NCI-H510A treated with DMSO at 0.1 percent for 48 hours (cell line): ENCODE measurements at places on chromosomes 6 and 20.

- DNase-seq: no peak
Observed at GRCh38 chr6:90149280-90149679, 147.4 kb downstream of the BACH2 start.

DNA sequence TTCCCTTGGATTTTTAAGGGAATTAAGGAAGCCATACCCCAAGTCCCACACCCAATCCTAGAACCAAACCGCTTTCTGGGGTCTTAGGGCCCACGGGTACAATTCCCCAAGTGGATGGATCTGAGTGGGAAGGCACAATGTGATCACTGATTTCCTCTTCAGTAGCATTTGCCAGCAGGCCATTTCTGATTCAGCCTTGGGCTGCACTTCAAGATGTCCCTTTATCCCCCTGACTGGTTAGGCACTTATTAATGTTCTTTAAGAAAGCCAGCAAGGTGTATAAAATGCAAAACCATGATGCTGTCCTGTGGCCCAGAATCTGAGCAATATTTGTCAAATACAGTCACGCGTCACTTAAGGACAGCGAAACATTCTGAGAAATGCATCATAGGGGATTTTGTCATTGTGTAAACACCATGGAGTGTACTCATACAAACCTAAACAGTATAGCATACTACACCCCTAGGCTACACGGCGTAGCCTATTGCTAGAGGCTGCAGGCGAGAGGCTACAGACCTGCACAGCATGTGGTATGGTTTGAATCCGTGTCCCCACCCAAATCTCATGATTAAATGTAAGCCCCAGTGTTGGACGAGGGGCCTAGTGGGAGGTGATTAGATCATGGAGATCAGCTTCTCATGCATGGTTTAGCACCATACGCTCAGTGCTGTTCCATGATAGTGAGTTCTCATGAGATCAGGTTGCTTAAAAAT is 234.2 kb downstream of the NRN1 start:
- DNase-seq: no peak

- DNase-seq: no peak
Observed at GRCh38 chr6:43035495-43036194, 14.2 kb downstream of the RRP36 start.

GRCh38 chr6:25971187-25971821 is 8.7 kb downstream of the TRIM38 start:
- no peak for DNase-seq

GRCh38 chr6:74366634-74367033 is 670.6 kb downstream of the CD109 start:
- DNase-seq: no peak

- no peak for DNase-seq
Observed at GRCh38 chr6:70315079-70315751, 12.3 kb upstream of the COL9A1 start.
